G401 (cell line): ENCODE measurements at places on chromosomes 11 and 22.

DNA sequence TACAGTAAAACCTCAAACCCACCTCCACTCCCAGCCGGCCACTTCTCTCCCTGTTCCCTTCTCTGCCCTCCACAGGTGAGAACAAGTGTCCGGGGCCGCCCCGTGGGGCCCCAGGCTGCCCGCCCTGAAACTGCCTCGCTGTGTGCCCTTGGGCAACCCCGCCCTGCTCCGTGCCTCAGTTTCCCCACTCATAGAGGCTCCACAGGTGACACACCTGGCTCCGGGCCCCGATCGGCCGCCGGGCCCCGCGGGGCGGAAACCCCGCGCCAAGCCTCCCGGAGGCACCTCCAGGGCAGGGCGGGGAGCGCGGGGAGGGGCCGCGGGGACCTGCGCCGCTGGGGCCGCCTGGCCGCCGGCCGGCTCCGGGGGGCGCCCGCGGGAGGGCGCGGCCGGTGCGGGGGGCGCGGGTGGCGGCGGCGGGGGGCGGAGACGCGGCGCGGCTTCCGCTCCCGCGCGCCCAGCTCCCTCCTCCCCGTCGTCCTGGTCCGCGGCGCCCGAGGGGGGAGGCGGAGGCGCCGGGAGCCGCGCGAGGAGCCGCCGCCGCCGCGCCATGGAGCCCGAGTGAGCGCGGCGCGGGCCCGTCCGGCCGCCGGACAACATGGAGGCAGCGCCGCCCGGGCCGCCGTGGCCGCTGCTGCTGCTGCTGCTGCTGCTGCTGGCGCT, at the start of gene LRP5:
Gene LRP5 (plus strand): TSS at position 475 of the 663 bp plus-strand sequence. CDS start 124 bp downstream, at position 599.
- DNase-seq, result no peak

GRCh38 chr11:38952698-38953097, 2354.7 kb upstream of the RAG2 start:
- no peak for DNase-seq

DNA sequence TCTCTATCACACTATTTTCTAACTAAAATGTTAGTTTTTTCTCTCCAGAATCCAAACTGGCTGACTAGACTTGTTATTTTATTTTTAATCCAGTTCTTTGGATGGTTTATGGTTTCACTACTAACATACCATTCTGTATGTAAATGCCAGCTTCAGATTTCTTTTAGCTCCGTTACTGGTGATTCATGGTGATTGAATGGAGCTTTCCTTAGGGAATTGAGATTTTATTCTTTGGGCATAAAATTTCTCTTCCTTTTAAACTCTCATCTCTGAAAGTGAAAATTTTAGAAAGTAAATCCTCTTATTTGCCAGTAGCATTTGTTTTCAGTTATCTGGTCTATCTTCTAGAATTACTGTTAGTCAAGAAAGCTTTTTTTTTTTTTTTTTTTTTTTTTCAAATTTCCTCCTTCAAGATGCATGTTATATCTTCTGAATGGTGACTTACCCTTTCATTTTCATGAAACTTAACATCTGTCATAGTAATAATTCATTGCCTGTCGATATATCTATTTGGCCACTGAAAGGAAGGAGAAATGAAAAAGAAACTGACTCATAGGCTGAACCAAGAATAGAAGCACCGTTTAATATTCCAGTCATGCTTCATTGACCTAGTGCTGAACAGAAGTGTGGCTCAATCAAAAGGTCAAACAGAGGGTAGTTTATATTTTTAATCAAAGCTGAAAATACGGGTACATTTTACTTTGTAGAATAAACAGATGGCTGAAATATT, 6.4 kb downstream of the ENDOD1 start:
- no peak for DNase-seq

- no peak for DNase-seq
These were observed 52.7 kb downstream of the LINC01488 start for GRCh38 chr11:69534166-69534530.

DNA sequence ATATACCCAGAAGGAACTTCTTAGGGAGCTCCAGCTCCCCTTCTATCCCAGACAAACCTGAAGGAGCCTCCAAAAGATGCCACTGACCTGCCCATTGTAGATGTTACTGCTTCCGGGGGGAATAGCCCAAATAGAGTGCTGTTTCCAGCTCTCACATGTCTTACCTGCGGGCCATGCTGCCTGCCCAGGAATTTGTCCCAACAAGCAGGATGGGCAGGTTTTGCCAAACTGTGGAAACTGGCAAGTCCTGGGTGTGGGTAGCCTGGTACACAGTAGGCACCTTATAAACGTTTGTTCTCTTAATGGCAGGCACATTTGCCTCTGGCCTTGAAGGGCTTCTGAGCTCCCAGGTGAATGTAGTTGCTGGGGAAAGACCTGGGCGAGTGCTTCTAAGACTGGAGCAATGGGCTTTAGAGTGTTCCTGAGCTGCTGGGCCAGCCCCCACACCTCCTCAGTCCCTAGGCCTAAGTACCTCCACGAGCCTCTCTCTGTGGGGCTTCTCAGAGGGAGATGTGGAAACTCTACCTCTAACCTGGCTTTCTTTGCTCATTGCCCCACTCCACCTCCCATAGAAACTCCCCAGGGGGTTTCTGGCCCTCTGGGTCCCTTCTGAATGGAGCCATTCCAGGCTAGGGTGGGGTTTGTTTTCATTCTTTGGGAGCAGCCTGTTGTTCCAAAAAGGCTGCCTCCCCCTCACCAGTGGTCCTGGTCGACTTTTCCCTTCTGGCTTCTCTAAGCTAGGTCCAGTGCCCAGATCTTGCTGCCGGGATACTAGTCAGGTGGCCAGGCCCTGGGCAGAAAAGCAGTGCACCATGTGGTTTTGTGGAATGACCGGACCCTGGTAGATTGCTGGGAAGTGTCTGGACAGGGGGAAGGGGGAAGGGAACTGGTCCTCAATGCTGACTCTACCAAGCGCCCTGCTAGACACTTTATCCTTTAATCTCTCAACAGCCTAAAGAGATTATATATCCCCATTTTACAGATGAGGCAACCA, 37.2 kb downstream of the LIMK2 start:
- DNase-seq, result no peak

DNA sequence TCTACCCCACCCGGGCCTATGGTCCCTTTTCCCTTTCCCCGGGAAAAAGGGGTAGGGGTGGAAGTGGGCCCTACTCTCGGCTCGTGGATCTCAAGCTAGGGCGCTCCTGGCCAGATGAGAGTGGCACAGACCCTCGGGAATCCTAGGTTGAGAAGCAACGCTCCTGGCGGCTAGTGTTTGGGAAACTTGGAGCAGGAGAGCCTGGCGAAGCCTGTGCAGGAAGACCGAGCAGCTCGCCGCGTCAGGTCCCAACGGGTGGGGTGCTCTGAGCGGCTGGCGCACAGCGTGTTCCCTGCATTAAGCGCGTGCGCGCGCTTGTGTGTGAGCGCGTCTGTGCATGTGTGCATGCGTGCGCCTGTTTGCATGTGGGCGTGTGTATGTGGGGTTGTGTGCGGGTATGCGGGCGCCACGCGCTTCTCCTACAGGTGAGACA, 7.1 kb upstream of the FLI1 start:
- no peak for DNase-seq

DNA sequence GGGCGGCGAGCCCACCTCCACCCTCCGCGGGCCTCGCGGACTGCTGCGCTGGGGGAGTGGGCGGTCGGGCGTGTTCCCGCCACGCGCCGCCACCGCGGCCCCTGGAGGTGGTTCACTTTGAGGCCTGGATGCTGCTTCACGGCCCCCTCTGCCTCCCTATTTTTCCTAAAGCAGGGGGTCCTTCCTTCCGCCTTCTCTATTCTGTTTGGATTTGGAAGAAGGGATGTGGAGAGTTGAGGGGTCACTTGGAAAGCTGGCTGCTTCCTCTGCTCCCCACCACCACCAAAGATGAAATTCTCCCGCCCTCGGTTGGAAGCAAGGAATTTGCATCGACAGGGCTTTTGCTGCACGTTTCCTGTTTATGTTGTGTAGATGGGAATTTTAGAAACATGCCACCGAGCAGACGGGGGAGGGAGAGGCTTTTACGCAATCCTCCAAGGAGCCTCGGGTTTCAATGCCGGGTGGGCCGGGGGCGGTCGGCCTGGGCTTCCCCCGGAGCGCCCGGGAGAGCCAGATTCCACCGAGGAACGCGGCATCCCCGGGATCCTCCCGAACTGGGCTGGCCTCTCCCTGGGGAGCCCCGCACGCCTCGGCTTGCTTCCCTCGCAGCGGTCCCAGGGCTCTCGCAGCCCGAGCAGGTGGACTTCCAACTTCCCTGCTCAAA, 403 bp upstream of the SBF2 start:
- DNase-seq, result peak; percentile 62

DNA sequence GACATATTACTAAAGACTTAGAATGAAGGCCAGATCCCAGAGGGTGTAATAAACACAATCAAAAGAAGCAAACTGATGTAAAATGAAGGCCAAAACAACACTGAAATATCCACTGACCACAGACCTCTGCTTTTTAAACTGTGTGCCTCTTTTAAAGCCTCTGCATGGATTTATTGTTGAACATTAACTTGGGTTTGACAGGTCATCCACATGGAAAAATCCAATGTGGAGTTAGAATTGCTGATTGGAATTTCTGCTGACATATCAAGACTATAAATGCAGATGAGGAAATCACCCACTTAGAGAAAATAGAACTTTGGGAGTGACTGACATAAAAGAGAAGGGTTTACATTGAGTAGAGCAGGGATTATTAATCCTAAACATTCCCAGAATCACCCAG, 853.9 kb upstream of the RAG2 start:
- DNase-seq, result no peak

DNA sequence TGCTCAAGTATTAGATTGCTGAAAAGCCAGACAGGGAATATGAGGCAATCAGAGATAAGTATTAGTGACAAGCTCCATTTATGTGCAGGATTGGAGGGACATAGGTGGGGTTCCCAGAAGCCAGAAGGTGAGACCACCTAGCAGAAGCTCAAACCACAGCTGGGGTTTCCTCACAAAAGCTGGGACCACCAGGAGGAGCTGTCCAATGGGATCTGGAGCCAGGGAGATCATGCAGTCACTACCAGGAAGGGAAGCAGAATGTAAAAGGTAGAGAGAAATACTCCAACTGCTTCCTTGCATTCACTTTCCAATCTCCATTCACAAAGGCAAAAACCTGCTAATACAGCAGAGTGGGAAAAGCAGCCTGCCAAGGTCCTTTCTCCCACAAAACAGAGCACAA, 5.2 kb upstream of the FSHB start:
- DNase-seq, result no peak

DNA sequence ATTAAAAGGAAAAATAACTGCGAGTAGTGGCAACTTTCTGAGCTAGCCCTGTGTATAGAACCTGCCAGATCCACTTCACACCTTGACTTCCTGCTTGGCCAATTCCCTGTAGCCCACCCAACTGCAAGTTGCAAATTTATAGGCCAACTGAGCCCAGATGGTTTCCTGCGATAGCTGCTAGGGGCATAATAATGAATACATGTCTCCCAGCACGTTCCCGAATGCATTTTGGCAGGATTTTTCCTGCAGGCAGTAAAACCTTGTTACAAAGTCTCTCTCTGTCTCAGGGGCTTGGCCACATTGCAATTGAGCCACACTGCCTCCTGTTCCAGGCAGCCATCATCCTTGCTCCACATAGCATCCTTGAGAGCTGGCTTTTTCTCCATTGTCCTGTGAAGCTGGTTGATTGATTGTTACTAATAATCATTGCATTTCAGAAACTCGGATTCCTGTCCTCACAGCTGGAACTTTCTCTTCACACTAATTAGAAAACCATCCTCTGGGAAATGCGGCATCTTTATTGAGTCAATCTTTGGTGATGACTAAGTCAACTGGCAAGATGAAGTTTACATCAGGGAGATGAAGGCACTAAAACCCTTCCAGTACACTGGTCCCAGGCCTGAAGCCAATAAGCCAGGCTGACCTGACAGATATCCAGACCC, 18.6 kb upstream of the LMO2 start:
- DNase-seq, result no peak

DNA sequence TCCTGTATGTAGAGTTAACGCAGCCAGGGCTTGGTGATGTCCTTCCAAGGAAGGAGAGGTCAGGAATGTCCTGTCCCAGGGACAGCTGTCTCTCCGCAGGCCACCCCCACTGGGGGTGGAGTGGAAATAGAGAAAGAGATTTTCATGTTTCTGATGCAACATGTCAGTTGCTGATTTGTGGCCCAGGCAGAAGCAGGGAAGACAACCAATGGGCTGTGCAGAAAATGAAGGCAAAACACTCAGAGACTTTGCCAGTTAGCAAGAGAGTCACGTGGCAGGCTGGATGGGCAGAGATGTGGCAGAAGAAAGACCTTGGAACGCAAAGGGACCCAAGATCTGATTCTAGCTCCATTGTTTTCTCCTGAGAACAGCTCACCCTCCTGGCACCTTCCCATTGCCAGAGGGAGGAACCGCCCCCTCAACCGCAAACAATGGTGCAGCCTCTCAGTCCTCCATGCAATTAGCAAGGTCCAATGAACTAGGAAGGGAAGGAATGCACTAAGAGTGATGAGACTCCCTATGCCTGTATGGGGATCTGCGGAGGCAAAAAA, 71.0 kb downstream of the SYN3 start:
- peak; percentile 27 for DNase-seq

- no peak for DNase-seq
These were observed 23.2 kb downstream of the ADORA2A start for GRCh38 chr22:24450610-24451009.
